ENCODE measurements at places on chromosomes 7 and 10.
A peak's percentile ranks its signal among the peaks of the same experiment; 100 is the strongest.

DNA sequence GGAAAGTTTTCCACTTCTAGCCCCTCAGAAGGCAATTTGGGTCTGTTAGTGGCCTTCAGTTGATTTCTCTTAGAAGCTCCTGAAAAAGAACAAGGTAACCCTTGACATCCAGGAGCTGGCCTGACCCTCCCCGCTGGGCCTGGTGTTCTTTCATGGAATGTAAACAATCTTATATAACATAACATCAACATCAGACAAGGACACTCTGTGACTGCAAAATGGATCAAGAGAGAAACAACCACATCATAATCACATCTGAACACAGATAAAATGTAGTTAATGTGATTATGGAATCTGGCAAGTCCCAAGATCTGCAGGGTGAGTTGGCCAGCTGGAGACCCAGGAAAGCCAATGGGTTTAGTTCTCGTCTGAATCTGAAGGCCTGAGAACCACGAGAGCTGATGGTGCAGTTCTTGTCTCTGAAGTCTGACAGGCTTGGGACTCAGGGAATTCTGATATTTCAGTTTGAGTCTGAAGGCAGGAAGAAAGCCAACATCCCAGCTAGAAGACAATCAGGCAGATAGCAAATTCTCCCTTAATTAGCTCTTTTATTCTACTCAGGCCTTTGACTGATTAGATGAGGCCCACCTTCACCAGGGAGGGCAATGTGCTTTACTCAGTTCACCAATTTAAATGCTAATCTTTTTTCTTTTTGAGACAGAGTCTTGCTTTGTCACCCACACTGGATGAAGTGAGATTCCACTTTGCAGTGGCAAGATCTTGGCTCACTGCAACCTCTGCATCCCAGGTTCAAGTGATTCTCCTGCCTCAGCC is 91.4 kb upstream of the NAMPT start:
- no peak for DNase-seq

GRCh38 chr7:29080803-29081202 is 65.5 kb downstream of the CPVL start:
- no peak for DNase-seq

GRCh38 chr10:10623958-10624566 is 393.6 kb upstream of the CELF2 start:
- DNase-seq, result peak; percentile 8

DNA sequence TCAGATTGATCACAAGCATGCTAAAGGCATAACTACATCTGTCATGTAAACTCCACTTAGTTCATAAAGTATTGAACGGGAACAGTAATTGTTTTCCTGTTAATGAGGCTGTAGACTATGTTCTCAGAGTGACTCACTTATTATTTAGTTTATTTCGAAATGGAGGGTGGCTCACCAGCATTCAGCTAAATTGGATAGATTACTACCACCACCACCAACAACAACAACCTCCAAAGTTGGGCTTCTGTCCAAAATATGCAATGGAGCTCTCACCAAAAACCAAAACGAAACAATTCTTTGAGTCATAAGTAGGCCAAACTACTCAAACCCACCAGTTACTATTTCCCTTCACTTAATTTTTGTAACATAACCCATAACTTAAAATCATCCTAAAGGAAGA is 127.9 kb upstream of the NRBF2 start:
- no peak for DNase-seq

DNA sequence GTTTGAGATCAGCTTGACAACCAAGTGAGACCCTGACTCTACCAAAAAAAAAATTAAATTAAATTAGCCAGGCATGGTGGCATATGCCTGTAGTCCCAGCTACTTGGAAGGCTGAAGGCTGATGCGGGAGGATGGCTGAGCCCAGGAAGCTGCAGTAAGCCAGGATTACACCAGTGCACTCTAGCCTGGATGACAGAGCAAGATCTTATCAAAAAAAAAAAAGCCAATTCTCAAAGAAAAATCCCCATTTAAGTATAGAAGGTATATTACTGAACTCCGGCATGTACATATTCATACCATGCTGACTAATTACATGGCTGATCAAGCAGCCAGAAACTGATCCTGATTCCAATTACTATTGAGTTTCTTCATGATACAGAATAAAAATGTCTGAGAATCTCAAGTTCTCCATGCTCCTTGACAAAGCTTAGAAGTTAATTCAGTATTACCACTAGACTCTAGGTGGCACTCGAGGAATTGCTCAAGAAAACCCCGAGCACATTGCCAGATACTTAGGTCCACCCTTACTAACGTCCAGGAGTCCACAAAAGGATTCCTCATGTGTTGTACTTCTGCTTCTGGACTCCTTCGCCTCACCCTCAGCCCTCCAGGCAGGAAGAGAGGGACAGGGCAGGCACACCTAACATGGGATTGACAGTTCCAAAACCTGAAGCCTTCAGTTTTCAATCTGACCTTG is 148.9 kb downstream of the PARD3 start:
- peak; percentile 93 for DNase-seq

DNA sequence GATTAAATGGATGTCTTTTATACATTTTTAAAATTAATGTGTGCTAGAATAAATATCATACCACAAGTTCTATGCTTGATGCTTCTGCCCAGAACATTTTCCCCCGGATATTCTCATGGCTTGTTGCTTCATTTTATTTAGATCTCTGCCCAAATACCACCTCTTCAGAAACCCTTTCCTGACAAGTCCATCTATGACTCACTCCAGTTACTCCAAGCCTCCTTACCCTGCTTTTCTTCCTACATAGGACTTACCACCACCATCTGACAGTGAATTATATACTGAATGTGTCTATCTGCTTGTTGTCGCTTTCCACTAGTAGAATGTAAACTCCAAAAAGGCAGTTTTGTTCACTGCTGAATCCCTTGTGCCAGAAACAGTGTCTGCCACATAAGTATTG is 19.1 kb upstream of the ERVW-1 start:
- peak; percentile 27 for DNase-seq

- DNase-seq, result no peak
Observed at GRCh38 chr7:14761510-14762296, 140.8 kb downstream of the DGKB start.

- DNase-seq, result no peak
Observed at GRCh38 chr10:34804306-34804705, 10.8 kb downstream of the PARD3 start.

DNA sequence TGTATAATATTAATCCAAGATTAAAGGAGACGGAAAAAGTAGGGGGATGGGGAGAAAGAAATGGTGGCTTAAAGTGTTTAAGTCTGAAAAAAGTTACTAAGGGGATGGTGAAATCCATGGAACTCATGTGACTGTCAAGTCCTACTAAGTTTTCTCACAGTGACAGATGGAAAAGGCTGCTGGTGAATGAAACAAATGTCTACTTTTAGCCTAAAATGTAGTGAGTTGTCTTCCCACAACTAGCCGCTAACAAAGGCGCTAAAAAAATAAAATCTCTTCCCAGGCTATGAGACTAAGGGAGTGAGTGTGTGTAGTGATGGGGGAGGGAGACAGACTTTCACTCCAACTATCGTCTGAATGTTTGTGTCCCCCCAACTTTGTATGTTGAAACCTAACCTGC is 12.6 kb downstream of the VIM start:
- no peak for DNase-seq

Measured in RKO (cell line).